Activated naive CD8-positive, alpha-beta T cell treated with anti-CD3 and anti-CD28 coated beads, Interleukin-2, amount 10 ng/mL, durations not matched to agents 7 days and 5 days (primary cell): ENCODE measurements at places on chromosomes 3 and 15.
A peak's percentile ranks its signal among the peaks of the same experiment; 100 is the strongest.

DNA sequence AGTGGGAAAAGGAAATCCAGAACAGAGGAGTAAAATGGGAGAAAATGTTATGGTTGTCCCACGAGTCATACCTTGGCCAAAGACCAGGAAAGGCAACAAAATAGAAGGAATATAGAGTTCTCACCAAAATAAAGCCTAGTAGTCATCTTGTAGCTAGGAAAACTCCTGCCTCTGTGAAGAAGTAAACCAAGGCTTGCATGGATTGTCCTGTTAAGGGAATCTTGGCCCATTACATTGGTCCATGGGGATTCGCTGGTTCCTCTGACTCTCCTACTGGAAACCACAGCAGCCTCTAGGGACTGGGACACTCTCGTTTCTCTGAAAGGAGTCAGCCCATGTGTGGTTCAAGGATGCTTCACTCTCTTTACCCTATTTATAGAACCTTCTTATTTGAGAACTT is 62.9 kb upstream of the FNDC3B start:
- peaks cover 3% of the 10 kb centered on the region for H3K27me3 ChIP-seq
- H3K4me3 ChIP-seq, result no peak overlapping the region
- peaks cover 5% of the 10 kb centered on the region for H3K36me3 ChIP-seq
- no peak for DNase-seq

GRCh38 chr3:12527757-12528143 is 17.5 kb downstream of the MKRN2OS start:
- no peak for DNase-seq
- no peak overlapping the region for H3K4me3 ChIP-seq
- H3K36me3 ChIP-seq, result peaks cover 16% of the 10 kb centered on the region
- peaks cover 2% of the 10 kb centered on the region for H3K4me1 ChIP-seq

DNA sequence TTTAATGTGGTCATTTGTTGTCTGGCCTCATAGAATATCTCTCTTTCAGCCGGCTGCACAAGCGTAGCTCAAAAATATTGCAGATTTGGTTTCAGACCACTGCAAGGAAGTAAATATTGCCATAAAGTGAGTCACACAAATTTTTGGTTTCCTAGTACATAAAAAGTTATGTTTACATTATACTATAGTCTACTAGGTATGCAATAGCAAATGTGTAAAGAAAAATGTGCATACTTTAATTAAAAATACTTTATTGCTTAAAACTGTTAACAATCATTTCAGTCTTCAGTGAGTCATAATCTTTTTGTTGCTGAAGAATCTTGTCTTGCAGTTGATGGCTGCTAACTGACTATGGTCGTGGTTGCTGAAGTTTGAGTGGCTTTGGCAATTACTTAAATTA is 425.1 kb upstream of the ROBO1 start:
- H3K27ac ChIP-seq, result no peak overlapping the region
- DNase-seq, result no peak
- no peaks in the 10 kb centered on the region for H3K4me1 ChIP-seq

DNA sequence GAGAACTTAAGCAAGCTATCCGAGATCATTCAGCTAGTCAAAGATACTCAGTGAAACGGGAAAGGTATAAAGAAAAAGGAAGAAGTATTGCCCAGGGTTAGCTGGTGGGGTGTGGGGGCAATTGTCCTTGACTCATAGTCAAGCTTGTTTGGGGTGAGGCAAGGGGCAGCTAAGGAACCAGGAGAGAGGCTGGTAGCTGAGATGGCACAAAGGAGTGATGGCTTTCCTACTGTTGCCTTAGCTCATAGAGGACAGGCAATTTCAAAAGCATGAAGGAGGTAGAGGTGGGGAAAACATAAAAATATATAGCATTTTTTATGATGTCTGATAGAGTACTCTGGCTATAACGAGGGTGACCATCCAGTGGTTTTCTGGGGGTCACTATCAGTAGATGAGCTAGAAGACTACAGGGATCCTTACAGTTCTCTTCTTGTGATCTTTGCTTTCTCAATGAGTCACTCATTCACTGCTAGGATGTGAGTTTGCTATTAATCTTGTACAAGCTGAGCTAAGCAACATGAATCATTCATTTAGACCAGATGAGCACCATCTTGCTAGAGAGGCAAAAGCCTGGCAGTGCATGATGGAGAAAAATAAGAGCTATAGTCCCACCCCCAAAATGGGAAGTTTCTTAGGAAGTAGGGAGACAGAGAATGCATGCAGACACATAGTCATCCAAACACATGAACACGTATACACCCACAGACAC is 207.1 kb upstream of the PFN2 start:
- H3K27ac ChIP-seq, result no peak overlapping the region
- H3K4me3 ChIP-seq, result no peak overlapping the region
- no peak for DNase-seq
- H3K36me3 ChIP-seq, result peaks cover 1% of the 10 kb centered on the region
- no peaks in the 10 kb centered on the region for H3K4me1 ChIP-seq
- peaks cover 10% of the 10 kb centered on the region for H3K27me3 ChIP-seq

DNA sequence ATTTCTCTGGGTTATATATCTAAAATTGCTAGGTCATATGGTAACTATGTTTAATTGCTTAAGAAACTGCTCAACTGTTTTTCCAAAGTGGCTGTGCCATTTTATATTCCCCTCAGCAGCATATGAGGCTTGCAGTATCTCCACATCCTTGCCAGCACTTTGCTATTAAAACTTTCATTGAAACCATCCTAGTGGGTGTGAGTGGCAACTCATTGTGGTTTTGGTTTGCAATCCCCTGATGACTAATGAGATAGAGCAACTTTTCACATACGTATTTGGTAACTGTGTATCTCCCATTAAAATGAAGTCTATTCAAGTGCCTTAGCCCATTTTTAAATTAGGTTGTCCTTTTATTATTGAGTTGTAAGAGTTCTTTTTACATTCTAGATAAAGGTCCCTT is 17.3 kb downstream of the KPNA1 start:
- DNase-seq, result no peak
- H3K27ac ChIP-seq, result no peak overlapping the region
- H3K27me3 ChIP-seq, result no peaks in the 10 kb centered on the region
- peaks cover 26% of the 10 kb centered on the region for H3K36me3 ChIP-seq
- H3K4me3 ChIP-seq, result no peak overlapping the region

- peak overlapping the region; percentile 51 for H3K4me3 ChIP-seq
- H3K4me1 ChIP-seq, result peaks cover 71% of the 10 kb centered on the region
- no peaks in the 10 kb centered on the region for H3K27me3 ChIP-seq
- no peak for DNase-seq
- H3K27ac ChIP-seq, result peak overlapping the region; percentile 57
These were observed 50.3 kb downstream of the CHSY1 start for GRCh38 chr15:101201411-101202174.

DNA sequence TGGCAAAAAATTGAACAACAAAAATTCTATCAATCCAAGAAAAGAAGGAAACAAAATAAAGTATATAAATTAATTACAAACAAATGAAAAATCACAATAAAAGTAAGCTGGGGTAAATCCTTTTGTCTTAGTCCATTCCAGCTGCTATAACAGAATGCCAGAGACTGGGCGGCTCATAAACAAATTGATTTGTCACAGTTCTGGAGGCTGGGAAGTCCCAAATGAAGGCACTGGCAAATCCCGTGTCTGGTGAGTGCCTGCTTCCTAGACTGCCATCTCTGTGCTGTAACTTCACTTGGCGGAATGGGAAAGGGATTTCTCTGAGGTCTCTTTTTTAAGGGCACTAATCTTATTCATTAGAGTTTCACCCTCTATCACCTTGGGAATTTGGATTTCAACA is 53.6 kb upstream of the RPL35A start:
- DNase-seq, result no peak
- no peak overlapping the region for H3K27ac ChIP-seq
- no peaks in the 10 kb centered on the region for H3K27me3 ChIP-seq
- no peaks in the 10 kb centered on the region for H3K36me3 ChIP-seq

GRCh38 chr15:70566047-70566835 is 197.1 kb downstream of the UACA start:
- H3K27me3 ChIP-seq, result peaks cover 8% of the 10 kb centered on the region
- DNase-seq, result no peak
- peaks cover 5% of the 10 kb centered on the region for H3K4me1 ChIP-seq
- H3K4me3 ChIP-seq, result no peak overlapping the region

DNA sequence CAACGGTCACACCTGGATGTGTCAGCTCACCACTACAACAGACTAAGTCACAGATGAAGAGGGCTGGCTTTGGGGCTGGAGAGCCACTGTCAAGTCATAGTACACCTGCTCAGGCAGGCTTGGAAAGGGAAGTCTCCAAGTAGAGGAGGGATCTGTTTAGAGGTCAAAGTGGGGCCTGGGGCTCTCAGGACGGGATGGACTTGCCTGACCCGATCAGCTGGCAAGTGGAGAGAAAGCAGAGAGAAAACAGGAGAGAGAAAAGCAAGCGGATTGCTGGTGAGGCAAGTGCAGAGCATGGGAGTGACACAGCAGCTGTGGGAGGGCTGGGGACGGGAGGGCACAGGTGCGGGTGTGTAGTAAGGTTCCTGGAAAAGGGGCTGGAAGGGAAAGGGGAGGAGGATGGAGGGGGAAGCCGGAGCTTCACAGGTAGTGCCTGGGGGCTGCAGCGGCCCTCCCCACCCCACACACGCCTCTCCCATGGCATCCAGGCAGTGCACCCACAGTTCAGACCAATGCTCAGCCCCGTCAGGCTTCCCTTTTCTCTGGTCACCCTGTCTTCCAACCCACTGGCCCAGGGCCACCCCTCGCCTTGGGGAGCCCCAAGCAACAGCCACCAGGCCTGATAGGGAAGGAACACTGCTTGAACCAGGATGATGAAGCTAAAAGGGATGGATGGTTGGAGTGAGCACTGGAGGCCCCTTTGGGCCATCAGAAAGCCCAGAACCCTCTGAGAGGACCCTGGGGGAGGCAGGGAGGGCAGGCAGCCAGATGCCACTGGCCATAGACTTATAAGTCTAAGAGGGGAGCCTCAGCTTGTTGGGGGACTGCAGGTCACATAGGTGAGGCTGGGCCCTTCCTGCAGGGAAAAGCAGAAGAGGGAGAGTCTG is 8.5 kb downstream of the RPS17 start:
- no peak overlapping the region for H3K4me3 ChIP-seq
- H3K36me3 ChIP-seq, result peaks cover 23% of the 10 kb centered on the region

DNA sequence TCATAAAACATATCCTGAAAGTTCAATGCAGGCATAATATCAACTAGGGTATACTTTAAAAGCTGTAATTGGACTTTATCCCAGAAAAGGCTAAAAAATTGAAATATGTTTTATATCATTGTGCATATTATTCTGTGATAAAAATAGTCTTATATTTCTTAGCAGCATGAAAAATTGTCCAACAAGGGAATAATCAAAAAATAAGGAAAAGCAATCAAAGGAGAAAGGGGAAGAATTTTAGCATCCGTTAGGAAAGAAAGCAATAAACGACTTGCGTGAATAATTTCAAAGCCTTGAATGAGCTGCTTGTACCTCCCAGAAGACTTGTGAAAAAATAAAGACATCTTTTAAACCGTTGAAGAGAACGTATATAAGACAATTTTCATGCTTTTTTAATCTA is 1369.8 kb upstream of the GBE1 start:
- H3K4me1 ChIP-seq, result no peaks in the 10 kb centered on the region
- no peak for DNase-seq
- H3K36me3 ChIP-seq, result no peaks in the 10 kb centered on the region
- no peak overlapping the region for H3K27ac ChIP-seq

DNA sequence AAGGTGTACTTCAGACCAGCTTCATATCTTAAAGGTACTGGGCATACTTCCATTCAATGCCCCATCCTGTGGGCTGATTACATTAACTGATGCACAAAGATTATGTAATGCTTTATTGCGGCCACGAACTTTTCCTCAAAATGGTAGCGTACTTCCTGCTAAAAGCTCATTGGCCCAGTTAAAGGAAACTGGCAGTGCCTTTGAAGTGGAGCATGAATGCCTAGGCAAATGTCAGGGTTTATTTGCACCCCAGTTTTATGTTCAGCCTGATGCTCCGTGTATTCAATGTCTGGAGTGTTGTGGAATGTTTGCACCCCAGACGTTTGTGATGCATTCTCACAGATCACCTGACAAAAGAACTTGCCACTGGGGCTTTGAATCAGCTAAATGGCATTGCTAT is 3.4 kb downstream of the SKIL start:
- H3K4me3 ChIP-seq, result no peak overlapping the region
- peaks cover 2% of the 10 kb centered on the region for H3K27me3 ChIP-seq
- peaks cover 21% of the 10 kb centered on the region for H3K36me3 ChIP-seq
- peaks cover 20% of the 10 kb centered on the region for H3K4me1 ChIP-seq

DNA sequence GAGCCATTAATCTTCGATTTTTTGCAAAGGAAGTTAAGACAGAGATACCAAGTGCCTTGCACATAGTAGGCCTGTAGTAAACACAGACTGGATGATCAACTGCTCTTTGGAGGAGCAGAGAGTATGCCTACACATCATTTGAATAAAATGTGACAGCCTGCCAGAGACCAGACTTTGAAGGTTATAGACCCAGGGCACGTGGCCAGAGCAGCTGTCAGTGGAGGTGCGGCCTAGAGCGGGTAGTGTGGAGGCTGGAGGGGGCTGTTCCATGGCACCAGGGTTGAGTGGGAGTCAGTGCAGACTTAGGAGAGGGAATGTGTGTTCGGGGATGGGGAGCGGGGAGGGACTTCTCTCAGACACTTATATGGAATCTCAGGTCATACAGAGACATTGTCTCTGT is 80.8 kb downstream of the SMAD3 start:
- H3K4me1 ChIP-seq, result peaks cover 54% of the 10 kb centered on the region
- H3K36me3 ChIP-seq, result peaks cover 4% of the 10 kb centered on the region

DNA sequence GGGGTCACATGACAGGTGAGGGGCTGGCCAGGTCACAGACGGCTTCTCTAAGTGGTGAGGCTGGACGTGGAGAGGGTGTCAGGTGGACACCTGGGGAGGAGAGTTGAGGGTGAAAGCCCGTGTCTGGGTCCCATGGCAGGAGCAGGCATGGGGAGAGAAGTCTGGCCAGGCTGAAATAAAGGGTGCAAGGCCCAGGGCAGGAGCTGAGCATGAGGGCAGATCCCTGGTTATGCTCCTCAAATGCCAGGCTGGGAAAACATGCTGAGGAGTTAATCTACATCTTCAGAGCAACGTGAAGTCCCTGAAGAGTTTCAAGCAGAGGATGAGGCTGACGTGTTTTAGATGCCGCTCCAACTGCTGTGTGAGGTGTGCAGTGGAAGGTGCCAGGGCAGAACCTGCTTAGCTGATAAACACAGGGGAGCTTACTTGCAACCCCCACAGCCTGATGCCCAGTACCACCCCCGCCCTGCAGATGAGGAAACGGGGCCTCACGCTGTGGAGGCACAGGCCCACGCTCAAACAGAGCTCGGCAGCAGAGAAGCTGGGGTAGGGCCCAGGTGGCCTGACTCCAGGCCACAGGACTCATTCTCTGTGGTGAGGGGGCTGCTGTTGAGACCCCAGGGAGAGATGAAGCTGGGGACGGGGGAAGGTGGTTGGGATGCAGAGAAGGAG is 40.5 kb downstream of the HCN4 start:
- no peak overlapping the region for H3K27ac ChIP-seq
- H3K4me3 ChIP-seq, result no peak overlapping the region
- no peaks in the 10 kb centered on the region for H3K27me3 ChIP-seq
- no peaks in the 10 kb centered on the region for H3K36me3 ChIP-seq
- DNase-seq, result no peak

- H3K4me3 ChIP-seq, result no peak overlapping the region
- peaks cover 6% of the 10 kb centered on the region for H3K36me3 ChIP-seq
- no peak for DNase-seq
These were observed 33.8 kb downstream of the GLCE start for GRCh38 chr15:69194025-69194827.
